ENCODE measurements at places on chromosomes 2 and 18. TPM values are rescaled to one million over a fixed set of nuclear protein-coding genes. Genes with fewer than 3 reads are reported as not detected.

DNA sequence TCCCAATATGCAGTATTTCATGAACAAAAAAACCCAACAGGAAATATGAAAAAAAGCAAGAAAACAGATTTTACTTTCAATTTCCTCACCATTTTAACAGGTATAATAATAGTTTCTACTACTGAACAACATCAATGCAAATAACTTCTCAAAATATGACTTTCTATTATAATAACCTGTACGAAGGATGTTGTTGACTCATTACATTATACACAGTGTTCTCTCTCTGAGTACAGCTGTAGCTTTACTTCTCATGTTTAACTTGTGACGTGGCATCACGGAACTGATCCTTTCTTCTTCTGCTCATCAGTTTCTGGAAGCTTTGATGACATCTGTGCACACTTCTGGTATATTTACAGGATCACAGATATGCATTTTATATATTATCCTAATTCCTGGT, 40.0 kb downstream of the FAM228A start:
- no peak for DNase-seq

- no peak for DNase-seq
Observed at GRCh38 chr2:32977228-32977758, 30.5 kb downstream of the LTBP1 start.

- DNase-seq, result no peak
Observed at GRCh38 chr18:10057894-10058791, 144.3 kb downstream of the VAPA start.

DNA sequence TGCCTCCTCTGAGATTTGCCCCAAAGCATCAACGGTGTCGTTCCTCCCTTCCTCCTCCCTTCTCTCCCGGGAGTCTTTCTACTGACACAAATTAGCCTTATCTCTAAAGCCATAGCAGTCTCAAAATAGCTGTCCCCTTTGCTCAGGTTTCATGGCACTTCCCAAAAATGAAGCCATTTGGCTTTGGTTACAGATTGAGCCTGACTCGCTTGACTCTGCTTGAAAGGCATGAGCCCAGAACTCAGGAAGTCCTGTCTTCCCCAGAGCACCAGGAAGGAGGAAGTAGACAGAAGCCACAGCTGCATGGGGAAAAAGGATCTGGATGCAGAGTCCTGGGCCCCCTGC, 234.4 kb upstream of the RGPD4 start:
- DNase-seq, result no peak

DNA sequence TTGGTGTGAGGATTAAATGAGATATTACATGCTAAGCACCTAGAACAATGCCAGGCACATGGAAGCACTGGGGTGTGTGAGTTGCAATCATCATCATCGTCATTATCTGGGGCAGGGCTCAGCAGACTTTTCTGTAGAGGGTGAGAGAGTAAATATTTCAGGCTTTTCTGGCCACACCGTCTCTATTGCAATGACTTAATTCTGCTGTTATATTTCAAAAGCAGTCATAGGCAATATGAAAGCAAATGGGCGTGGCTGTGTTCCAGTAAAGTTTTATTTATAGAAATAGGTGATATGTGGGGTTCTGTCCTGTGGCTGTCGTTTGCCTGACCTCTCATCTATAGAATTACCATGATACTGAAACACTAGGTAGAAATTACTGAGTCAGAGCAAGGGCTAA, 60.6 kb downstream of the IL1R2 start:
- no peak for DNase-seq

- DNase-seq, result peak; percentile 40
Observed at GRCh38 chr18:45621061-45621511, 5.8 kb downstream of the SLC14A2 start.

- no peak for DNase-seq
Observed at GRCh38 chr2:144402251-144402650, 117.7 kb downstream of the ZEB2 start.

DNA sequence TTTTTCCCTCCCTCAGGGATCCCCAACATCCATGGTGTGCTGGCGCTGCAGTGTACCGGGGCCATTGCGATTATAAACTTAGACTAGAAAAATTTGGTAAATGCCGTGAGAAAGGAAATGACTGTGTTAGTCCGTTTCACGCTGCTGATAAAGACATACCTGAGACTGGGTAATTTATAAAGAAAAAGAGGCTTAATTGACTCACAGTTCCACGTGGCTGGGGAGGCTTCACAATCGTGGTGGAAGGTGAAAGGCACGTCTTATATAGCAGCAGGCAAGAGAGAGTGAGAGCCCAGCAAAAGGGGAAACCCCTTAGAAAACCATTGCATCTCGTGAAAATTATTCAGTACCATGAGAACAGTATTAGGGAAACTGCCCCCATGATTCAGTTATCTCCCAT, 44.3 kb downstream of the NTSR2 start:
- no peak for DNase-seq

Gene REG1B
- not detected for total RNA-seq

Gene ATP6V1B1
- total RNA-seq, result not detected

DNA sequence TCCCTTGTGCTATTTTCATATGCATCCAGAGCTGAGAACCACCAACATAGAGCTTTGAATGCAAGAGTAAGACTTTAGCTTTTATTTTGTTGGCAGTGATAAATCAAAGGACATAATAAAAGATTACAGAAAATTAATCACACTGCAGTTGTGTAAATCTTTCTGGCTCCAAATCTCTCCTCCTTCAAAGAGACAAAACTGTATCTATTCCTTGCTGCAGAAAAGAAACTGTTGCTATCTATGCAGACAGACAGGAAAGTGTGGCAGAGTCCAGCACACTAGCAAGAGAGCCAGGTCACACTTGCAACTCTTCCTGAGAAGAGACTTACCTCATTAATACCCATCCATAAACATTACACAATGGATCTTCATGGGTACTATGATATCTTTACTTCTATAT, 57.5 kb downstream of the DTNB start:
- no peak for DNase-seq

DNA sequence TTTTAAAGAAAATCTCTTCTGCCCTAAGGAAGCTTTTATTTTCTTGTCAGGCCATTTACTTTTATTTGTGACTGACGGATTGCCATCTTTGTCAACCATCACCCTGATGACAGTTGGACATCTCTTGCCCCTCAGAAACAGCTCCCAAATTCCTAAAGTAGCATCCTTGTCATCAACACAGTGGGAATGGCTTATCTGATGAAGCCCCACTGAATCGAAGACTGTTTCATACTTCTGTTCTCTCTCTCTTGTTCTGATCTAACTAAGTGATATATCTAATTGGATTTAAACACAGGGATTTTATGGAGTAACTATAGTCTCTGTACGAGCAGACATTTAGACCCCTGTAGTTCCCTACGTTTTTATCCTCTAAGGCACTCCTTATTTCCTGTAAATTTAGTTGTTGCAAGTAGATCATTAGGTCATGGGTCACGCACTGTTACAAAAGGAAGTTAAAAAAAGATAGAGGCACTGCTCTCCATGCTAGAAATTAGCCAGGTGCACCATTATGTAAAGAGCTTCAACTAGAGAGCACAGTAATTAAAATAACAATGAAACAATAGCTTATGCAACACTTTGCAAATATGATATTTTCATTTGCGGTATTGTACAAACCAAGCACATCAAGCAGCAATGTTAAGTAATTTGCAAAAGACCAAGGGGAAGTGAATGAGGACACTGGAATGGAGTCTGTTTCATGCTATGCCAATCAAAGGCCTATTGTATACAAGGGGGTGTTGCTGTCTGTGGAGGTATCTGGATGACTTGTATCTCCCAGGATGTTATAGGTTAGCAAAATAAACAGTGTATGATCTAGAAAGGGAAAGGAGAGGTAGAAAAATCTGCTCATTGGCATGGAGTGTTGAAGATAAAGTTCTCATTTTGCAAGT, 284.7 kb downstream of the LRRTM1 start:
- no peak for DNase-seq

DNA sequence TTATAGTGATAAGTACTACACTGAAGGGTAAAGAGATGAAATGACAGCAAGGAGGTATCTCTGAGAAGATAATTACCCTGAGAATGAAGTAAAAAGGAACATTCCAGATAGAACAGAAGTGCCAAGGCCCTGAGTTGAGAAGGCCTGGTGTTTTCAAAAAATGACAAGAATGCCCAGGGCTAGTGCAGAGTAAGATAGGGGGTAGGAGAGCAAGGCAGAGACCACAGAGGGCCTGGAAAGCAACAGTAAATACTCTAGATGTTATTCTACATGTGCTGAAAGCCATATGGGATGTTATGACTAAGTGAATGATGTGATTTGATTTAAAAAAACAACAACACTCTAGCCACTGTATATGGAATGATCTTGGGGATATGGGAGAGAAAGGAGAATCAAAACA, 52.3 kb downstream of the BAZ2B start:
- DNase-seq, result no peak

- DNase-seq, result no peak
Observed at GRCh38 chr2:186887107-186888090, 38.4 kb upstream of the ZSWIM2 start.

DNA sequence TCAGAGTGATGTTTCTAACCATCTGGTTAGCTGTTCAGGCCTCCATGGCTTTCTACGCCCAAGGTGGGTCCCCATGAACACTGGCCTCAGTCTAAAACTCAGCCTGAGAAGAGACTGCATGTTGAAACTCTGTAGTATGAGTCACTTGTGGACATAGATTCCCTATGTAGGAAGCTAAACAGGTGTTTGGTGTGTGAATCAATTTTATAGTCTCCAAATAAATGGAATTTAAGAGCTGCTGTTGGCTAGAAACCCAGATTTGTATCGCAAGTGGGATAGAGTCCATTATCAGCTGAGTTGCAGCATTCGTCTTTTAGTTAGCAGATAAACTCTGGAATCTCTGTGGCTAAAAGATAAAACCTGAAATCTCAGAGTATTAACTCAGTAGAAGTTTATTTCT, 131.4 kb downstream of the KCNS3 start:
- DNase-seq, result no peak

DNA sequence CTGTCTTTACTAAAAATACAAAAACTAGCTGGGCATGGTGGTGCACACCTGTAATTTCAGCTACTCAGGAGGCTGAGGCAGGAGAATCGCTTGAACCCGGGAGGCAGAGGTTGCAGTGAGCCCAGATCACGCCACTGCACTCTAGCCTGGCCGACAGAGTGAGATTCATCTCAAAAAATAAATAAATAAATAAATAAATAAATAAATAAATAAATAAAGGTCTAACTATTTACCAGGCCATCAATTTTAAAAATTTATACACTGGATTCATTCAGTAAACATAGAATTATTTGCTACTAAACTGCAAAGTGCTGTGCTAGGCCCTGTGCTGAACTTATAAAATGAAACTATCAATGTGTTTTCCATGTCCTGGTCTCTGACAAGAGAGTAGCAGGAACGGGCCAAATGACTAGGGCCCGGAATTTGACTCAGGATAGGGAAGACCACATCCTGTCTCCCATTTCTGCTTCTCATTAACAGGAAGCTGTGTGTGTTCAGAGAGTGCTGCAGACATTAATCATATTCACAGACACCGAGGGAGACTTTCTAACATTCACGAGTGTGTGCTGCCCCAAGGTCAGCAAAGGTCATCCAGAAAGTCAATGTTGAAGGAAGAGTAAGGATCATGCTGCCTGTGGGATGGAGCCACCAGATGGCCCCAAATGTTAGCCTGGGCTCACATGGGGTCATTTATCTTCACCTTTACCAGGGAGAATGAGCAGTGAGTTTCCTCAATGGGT, 95.8 kb downstream of the SPP2 start:
- no peak for DNase-seq

Gene SERPINB13
- total RNA-seq, result not detected

GRCh38 chr2:16064745-16065144, 124.4 kb downstream of the MYCN start:
- DNase-seq, result no peak

GRCh38 chr2:208064220-208064961, 39.1 kb upstream of the PLEKHM3 start:
- no peak for DNase-seq

Gene NEU4
- 0.82 TPM for total RNA-seq

Gene SLC5A7
- 3.1 TPM for total RNA-seq

- no peak for DNase-seq
Observed at GRCh38 chr2:165762723-165763122, 31.3 kb downstream of the GALNT3 start.

Measured in cerebellum (tissue), 4 donors.